ENCODE measurements at places on chromosomes 11 and 22.

GRCh38 chr11:83528877-83529276 is 242.7 kb upstream of the CCDC90B start:
- DNase-seq = no peak

DNA sequence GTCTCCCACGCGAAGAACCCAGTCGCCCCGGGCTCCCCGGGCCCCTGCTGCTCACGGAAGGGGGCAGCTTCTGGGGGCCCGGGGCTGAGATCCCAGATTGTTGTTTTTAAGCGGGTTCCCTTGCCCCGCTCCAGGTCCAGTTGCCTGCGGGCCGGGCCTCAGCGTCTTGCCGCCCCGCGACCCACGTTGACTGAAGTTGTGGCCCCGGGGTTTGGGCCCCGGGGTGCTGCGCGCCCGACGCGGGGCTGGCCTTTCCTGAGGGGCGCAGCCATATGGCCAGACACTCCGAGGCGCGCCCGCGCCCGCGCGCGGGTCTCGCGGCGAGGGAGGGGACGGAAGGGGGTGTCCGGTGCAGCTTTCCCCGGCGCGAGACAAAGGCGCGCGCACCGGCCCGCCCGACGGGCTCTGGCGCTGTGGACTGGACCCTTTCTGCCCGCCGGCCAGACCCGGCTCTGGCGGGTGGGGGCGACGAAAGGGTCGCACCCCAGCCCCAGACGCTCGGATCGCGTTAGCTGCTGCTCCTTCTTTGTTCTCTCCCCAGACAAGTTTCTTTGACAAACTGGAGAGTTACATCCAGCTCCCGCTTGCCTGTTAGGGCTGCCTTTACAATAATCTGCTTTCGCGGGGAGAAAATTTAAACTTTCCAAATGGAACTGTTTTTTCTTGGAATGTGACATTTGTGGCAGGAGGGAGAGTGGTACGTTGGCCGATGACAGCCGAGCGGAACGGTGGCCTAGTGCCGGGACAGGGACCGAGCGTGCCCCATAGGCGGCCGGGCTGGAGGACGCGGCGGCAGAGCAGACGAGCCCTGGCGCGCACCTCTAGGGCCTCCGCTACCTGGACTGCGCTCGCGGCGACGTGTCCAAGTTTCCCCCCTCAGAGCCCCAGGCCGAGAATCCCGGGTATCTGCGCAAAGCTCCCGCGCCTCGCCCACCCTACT is 716 bp downstream of the AMOTL1 start:
- DNase-seq = peak; percentile 46

DNA sequence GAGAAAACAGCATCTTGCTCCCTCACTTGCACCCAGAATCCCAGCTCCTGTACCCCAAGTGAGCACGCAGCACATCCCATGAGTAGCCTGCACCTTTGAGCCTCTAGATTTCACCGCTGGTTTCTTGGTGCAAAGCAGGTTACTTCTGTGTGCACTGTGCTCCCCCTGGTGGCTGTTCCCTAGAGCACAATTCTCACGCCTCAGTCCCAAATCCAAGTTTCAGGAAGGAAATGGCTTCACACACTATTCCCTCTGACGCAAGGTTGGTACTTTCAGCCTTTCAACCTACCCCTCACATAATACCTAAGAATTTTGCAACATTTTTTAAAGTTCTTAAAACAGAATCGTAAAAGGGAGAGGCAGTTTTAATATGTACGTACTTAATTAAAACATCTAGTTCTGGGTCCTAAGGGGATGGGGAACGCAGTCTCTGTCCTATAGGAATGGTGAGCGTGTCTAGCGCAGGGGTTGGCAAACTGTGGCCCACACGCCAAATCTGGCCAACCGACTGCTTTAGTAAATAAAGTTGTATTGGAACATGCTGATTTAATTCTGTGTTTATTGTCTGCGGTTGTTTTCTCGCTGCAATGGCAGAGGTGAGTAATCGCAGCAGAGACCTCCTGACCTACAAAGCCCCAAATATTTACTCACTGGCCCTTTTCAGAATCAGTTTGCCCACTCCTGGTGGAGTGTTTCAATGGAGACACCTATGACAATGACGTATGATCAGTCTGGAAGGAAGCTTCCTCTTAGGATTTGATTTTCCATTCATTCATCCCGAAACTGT is 27.5 kb downstream of the DHCR7 start:
- DNase-seq = peak; percentile 70

DNA sequence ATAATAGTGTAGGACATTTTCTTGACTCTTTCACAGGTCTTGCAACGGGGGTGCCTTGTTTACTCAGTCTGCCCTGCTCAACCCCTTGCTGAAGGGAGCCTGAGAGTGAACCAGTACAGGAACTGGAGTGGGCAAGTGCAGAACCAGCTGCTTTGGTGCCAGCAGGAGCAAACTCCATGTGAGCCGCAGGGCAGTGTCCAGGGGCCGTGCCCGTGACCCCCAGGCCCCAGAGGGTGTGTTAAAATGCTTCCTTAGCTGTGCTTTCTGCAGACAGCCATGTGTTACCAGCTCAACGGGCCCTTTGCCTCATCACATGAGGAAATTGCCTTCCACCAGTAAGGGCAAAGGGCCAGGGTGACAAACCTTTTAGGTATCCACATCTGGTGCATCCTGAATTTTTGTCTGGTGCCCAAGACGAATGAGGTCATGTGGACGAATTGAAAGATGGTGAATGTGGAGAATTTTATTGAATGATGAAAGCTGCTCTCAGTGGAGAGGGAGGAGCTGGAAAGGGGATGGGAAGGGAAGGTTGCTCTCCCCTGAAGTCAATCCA is 53.6 kb upstream of the OR5D13 start:
- peak; percentile 9 for DNase-seq

GRCh38 chr22:48391820-48392219 is 1435.9 kb downstream of the BRD1 start:
- no peak for DNase-seq

DNA sequence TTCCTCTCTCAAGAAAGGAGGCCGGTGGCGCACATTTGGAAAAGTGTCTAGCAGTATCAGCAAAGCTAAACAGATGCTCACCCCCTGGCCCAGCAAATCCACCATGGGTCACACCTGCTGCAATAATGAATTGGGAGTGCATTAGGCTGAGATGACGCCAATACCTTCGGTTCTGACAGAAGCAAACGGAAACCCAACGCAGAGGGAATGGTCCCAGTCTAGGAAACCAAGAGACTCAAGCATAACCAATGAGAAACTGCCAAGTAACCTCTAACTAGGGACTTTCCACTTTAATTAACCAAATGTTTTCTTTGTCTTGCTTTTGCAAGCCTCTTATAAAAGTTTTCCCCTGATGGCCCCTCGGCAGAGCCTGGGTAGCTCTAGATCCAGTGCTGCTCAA is 64.2 kb upstream of the SLC22A12 start:
- DNase-seq = no peak

- DNase-seq = no peak
These were observed 38.5 kb downstream of the TTC17 start for GRCh38 chr11:43397251-43397650.

- DNase-seq = no peak
These were observed 89.3 kb upstream of the SLC22A12 start for GRCh38 chr11:64501500-64502427.

GRCh38 chr22:32591620-32592019 is 117.0 kb downstream of the FBXO7 start:
- DNase-seq = peak; percentile 93

DNA sequence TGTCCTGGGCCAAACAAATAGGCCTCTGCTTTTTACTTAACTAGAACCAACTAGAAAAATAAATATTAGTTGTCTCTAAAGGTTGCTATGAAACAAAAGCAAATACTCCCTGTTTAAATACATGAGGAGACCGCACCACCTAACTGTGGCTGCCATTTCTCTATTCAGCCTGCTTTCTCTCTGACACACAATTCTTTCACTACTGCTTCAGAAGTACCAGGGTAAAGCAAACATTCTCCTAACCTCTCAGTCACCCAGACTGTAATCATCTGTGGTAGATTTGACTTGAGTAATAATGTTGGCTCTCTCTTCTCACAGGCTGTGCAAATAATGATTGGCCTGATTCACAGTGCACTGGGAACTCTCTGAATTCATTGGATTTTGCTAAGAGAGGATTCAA is 41.0 kb upstream of the MS4A8 start:
- DNase-seq = no peak

GRCh38 chr11:104093426-104094280 is 57.2 kb downstream of the DDI1 start:
- no peak for DNase-seq

DNA sequence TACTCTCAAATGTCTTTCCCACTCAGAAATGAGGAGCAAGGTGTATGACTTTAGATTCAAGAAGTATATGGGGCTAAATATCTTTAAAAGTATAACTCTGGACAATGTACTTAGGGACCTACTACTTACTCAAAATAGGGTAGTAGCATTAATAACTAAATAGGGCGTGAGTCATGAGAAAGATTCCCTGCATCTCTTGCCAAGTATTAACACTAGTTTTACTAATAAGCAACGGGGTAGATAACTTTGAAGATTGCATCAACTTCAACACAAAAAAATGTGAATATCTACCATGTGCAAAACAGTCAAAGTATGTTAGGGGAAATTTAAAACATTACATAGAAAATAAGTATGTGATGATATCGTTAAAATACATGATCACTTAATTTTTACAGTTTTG is 99.6 kb downstream of the PGR start:
- no peak for DNase-seq

GRCh38 chr11:86955361-86956120 is at the start of gene FZD4:
Gene FZD4 (minus strand): TSS chr11:86955395. CDS start chr11:86955085, 310 bp downstream.
- DNase-seq = peak; percentile 95

- no peak for DNase-seq
These were observed 39.0 kb upstream of the AKIP1 start for GRCh38 chr11:8871962-8872361.

DNA sequence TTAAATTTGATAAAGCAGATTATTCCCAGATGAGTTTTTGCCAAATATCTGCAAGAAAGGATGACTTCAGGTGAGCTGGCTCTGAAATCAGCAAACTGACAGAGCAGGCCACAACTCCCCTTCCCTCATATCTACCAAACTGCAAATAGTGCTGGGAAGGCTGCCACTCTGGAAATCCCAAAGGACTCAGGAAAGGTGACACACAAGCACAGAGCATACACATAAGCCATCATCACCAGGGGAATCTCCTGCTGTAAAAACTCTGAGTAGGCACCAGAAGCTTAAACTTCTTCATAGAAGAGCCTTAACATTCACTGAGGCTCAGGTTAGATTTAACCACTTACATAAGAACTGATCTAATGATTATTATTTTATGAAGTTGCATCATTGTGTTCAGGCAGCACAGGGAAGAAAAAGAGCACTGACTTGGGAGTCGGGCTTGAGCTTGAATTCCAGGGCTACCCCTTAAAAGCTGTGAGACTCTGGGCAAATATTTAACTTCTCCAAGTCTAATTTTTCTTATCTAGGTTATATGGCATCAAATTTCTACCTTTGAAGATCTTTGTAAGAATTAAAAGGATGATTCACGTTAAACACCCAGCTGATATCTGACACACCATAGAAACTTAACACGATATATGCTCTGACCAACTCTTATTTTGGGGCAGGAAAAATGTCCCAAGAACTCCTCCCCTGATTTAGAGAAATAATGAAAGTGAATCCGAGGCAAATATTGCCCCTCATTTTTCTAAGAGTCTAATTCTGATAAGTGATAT is 15.0 kb downstream of the SYTL2 start:
- no peak for DNase-seq

DNA sequence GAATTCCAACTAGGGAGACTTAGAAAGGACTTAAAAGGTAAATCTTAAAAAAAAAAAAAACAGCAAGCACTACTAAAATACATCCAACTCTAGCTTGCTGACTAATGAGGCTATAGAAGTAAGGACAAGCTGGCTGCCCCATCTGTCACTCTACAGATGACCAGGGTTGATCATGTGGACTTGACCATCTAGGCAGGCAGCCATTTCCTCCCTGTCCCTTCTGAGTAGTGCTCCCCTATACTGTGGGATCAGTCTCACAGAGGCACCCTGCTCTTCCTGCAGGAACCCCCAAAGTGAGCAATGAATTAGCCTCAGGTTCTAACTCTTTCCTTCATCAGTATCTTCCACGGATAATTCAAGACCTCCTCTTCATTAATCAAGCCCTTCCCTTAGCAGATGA is 12.3 kb downstream of the SLC1A2 start:
- no peak for DNase-seq

- DNase-seq = peak; percentile 31
These were observed 2.0 kb downstream of the P2RX3 start for GRCh38 chr11:57340039-57340615.

DNA sequence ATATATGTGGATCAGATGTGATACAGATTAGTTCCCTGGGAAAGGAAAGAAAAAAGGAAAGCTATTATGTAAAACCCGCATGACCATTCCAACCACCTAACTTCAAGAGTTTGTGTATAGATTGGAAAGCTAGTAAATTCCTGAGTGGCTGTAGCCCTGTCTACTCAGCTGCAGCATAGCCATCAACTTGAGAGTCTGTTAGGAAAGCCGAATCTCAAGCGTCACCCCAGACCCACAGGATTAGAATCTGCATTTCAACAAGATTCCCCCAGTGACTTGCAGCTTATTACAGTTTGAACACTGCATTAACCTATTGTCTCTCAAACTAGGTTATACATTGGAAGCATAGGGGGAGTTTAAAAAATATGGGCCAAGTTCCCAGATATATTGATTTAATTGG is 921.7 kb downstream of the LRRC4C start:
- DNase-seq = no peak

GRCh38 chr11:16833026-16833425 is 94.6 kb downstream of the C11orf58 start:
- no peak for DNase-seq

DNA sequence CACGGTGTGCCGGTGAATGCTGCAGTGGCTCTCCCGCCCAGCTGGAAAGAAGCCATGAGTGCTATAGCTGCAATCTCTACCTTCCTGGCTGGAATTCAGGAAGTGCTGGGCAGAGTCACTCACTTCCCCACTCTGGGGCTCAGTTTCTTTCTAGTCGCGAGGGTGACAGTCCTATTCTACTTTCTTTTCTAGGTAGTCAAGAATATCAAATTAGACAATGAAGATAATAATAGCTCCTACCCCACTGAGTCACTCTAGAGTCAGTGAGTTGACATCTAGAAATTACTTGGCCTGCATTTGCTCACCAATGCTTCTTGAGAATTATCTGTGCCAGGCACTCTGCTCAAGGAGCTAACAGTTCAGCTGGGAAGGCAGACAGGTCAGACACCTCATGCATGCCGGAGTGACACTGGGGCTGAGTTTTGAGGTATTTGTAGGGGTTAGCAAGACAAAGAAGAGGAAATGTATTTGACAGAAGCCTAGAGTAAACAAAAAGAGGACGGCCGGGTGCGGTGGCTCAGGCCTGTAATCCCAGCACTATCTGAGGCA is 3.2 kb downstream of the CENPM start:
- peak; percentile 44 for DNase-seq

DNA sequence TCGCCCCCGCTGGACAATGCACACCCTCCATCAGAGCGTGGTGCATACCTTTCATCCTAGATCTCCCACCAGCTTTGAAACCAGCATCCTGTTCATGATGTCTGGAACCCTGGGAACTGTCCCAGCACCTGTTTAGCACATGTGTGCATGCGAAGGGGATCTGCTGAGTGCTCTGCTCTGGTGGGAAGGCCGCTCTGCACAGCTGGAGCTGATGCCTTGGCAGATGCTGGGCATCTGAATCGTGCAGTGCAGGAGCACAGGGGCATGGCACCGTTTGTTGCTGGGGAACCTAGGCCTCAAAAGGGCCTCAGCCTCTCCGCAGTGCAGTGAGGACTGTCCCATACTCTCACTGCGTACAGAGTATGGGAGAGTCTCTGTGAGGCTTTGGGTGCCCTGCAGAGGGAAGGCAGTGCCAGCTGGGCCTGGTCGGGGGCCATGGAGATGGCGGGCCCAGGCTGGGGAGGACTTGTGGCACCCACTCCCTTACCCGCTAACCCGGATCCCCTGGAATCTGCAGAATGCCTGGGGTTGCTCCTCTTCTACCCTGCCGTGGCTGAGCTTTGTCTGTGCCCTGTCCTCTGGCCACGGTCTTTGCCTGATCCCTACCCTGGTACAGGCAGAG is 72.9 kb upstream of the ATXN10 start:
- DNase-seq = no peak

Measured in cardiac fibroblast (primary cell).